ENCODE measurements at places on chromosomes 16 and 17. TPM values are rescaled to one million over a fixed set of nuclear protein-coding genes. Genes with fewer than 3 reads are reported as not detected.

The NPIPB8 gene
- total RNA-seq: not detected

The SLC2A4 gene
- 0.13 TPM for total RNA-seq

The CCL5 gene
- 4.7 TPM for total RNA-seq

The MT1F gene
- total RNA-seq: 2.9 TPM

The ST6GALNAC2 gene
- 2.2 TPM for total RNA-seq

The BCO1 gene
- not detected for total RNA-seq

The ZCCHC14 gene
- total RNA-seq: 5.9 TPM

The PYY gene
- not detected for total RNA-seq

The TMEM220 gene
- total RNA-seq: 3.3 TPM

The HOXB9 gene
- total RNA-seq: 10.6 TPM

The RDM1 gene
- 0.20 TPM for total RNA-seq

The CCL18 gene
- total RNA-seq: not detected

The TEKT1 gene
- total RNA-seq: not detected

The KRT9 gene
- not detected for total RNA-seq

The TNP2 gene
- not detected for total RNA-seq

The CSH1 gene
- total RNA-seq: not detected

The SLC38A10 gene
- 80.6 TPM for total RNA-seq

The C17orf100 gene
- 0.07 TPM for total RNA-seq

The ENPP7 gene
- total RNA-seq: not detected

The CBFB gene
- total RNA-seq: 62.4 TPM

The PLEKHH3 gene
- total RNA-seq: 10.4 TPM

The CES5A gene
- not detected for total RNA-seq

The NTN3 gene
- 0.15 TPM for total RNA-seq

The PHB1 gene
- total RNA-seq: 198 TPM

The SDK2 gene
- not detected for total RNA-seq

The HSD11B2 gene
- not detected for total RNA-seq

The UTS2R gene
- total RNA-seq: not detected

The ZG16 gene
- total RNA-seq: not detected

The SMIM36 gene
- total RNA-seq: not detected

The OR1E1 gene
- total RNA-seq: not detected

The ADGRG3 gene
- total RNA-seq: 0.34 TPM

The KRTAP4-4 gene
- total RNA-seq: not detected

The MFSD6L gene
- not detected for total RNA-seq

The ACAP1 gene
- total RNA-seq: not detected

The GH1 gene
- not detected for total RNA-seq

The CRHR1 gene
- total RNA-seq: not detected

The ANKFN1 gene
- total RNA-seq: not detected

The CRYM gene
- total RNA-seq: not detected

The RNF112 gene
- 0.10 TPM for total RNA-seq

The RBFOX1 gene
- not detected for total RNA-seq

The LPO gene
- not detected for total RNA-seq

The NACA2 gene
- total RNA-seq: not detected

The SOX9 gene
- total RNA-seq: not detected

The AATK gene
- 2.3 TPM for total RNA-seq

All from mammary microvascular endothelial cell (primary cell).